Nucleus accumbens (tissue), 56 donors: ENCODE measurements at places on chromosomes 5 and 9.

- DNase-seq = no peak
Observed at GRCh38 chr5:74251141-74252035, 389.1 kb downstream of the ENC1 start.

GRCh38 chr5:38831117-38831516 lies 14.7 kb upstream of the OSMR start:
- no peak for DNase-seq

GRCh38 chr9:90271707-90272106 lies 370.9 kb downstream of the DIRAS2 start:
- DNase-seq = no peak

GRCh38 chr9:32884482-32884881 lies 101.1 kb downstream of the TMEM215 start:
- DNase-seq = no peak

GRCh38 chr5:74556631-74557595 lies 83.6 kb downstream of the ENC1 start:
- no peak for DNase-seq

GRCh38 chr5:140186267-140186671 lies 11.3 kb downstream of the CYSTM1 start:
- DNase-seq = no peak

GRCh38 chr9:135978642-135979546 lies 17.7 kb upstream of the UBAC1 start:
- DNase-seq = peak; percentile 64

DNA sequence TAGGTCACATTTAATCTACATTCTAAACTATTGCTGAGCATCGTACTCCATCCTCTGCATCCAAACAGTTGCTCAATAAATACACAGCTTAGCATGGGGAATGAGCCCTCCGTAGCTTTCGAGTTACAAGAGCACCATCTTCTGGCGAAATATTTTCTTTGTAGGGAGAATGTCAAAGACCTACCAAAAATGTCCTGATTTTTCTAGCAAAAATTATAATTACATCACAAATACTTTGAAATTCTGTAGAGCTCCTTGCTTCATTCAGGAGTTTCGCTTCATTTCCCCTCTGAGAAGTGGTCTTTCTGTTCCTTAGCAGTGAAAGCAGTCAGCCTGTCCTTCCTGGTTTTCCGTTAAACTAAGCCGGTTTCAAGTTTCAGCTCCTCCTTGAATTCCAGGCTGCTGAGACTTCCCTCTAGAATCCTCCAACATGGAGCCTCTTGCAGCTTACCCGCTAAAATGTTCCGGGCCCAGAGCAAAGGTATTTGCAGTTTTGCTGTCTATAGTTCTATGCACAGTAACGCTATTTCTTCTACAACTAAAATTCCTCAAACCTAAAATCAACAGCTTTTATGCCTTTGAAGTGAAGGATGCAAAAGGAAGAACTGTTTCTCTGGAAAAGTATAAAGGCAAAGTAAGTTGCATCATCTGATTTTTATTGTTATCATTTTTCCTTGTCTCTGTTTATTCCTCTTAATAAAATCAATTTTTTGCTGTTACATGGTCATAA lies at the start of gene GPX8:
TSS of gene GPX8 (plus strand) at position 409 of the 730 bp plus-strand sequence. CDS start at position 431, 22 bp downstream.
- DNase-seq = no peak

GRCh38 chr9:18791074-18791473 lies 241.9 kb downstream of the SAXO1 start:
- no peak for DNase-seq

DNA sequence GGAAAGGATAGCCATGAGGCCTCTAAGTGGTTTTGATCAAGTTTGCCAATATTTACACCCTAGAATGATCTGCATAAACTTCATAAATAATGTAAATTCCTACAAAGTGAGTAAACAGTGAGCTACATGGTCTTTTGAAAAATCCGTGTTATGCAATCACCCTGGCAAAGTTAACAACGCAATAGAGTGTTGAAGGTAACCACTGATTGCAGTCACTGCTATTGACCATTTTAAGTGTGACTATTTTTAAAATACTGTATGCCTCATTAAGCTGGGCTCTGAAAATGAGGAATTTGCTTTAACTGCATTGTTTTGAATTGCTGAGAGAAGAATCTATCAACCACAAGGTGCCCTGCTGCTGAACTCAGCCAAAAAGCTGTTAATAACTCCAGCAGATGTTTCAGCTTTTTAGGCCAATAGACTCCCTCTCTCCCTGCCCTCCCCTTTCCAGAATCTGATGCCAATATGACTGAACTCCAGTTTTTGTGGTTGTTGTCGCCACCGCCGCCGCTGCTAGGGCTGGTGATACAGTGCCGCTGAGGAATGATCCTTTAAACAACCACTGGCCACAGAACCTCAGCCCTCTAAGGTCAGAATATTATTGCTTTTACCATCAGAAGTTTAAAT lies 35.3 kb upstream of the SMARCA2 start:
- no peak for DNase-seq

GRCh38 chr9:20219437-20219836 lies 402.9 kb downstream of the MLLT3 start:
- no peak for DNase-seq

DNA sequence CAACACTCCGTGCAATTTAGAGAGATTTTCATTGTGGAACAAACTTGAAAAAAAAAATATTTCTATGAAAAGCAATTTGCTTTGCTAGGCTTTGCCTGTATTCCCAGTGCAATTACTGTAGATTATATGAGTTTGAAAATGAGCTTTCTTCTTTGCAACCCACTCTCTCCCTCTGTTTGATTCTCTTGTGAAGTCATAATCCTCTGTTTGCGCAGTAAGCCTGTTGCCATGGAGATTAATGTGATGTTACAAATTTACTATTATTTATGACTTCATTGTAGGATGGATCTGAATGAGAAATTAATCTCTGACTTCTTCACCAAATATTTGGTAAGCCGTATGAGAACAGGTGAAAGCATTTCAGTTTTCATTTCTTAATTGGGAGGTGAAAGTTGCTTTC lies 320.3 kb downstream of the SPATA31D1 start:
- DNase-seq = no peak

DNA sequence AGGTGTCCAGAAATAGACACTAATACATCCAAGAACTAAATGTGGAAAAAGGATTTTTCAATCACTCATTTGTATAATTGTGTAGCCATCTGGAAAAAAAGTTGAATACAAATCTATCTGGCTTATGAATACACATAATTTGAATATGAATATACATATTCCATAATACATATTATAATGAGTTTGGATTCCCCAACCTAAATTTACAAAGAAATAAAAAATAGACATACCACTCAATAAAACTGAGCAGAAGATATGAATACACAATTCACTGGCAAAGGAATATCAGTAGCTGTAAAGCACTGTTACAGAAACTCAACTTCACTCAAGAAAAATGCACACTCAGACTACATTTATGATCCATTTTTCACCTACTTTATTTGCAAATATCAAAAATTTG lies 121.9 kb upstream of the EDIL3 start:
- DNase-seq = no peak

GRCh38 chr5:160434022-160434531 lies 12.4 kb downstream of the PTTG1 start:
- peak; percentile 70 for DNase-seq
